ENCODE measurements at places on chromosomes 6 and 20.

- DNase-seq = no peak
Measured at GRCh38 chr6:122494665-122495272, 23.2 kb upstream of the SERINC1 start.

GRCh38 chr20:58461899-58462298 is 53.3 kb downstream of the APCDD1L start:
- DNase-seq = no peak

- DNase-seq = peak; percentile 61
Measured at GRCh38 chr6:9511157-9511556, 903.7 kb downstream of the TFAP2A start.

GRCh38 chr6:10048370-10049297 is 366.2 kb downstream of the TFAP2A start:
- no peak for DNase-seq

GRCh38 chr20:10927011-10927583 is 253.3 kb upstream of the JAG1 start:
- no peak for DNase-seq

DNA sequence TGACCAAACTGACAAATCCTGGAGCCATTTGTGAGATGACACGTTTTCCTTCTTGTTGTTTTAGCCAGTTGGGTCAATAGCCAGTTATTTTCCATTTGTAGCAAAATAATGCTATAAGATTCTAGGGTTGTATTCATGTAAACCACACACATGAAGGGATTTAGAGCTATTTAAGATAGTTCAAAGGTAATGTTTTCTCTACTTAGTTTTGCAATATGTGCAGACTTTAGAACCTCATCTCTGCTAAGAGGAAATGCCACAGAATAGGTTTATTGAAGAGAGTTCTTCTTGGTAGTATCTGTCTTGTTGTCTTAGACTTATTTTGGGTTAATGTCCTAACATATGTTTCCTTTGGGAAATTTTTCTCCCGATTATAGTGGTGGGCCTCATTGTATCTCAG is 213.5 kb upstream of the RIMS1 start:
- no peak for DNase-seq

DNA sequence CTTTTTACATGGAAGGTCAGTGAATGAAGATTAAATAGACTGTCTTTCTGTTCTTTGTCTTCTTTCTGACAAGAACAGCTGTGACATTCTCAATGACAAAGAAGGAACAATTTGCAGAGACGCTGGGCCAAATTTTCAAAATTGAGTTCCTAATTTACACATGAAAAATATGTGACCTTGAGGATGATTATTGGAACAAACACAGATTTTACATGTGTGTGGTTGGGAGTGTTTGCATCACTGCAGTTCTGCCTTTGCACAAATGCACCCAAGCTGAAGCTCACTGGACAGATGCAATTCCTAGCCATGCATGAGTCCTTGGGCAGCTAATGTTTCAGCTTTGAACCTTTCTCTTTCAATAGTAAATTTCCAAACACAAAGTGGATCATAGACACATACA is 350.8 kb downstream of the QKI start:
- no peak for DNase-seq

DNA sequence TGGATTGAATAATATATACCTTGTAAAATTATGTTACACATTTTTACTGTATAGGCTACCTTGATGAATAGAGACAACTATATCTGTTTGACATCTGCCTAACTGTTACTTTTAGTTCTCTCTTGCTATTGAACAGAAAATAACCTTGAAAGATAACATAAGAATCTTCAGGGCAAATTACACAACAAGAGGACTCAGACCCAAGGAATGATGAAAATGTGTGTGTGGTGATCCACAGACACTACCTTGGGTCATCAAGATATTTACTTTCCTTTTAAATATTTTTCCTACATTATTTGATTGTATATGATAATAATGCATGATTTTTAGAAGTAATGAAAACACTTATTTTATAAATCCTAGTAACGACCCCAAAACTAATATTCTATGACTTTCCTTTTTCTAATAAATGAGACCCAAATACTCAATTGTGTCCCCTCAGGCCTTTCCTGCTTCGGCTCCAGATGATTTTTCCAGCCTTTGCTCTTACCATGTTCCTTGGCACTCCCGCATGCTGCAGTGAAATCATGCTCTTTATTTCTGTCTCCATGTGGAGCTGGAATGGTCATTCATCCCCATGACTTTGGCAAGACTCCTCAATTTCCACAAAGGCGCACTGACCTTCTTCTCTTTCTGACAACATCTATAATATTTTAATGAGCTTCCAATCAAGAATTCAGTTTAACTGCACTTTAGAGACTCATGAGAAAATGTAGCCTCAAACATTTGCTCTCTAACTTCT is 187.6 kb downstream of the EPM2A start:
- DNase-seq = no peak

GRCh38 chr6:149694921-149695320 is 23.0 kb downstream of the LATS1 start:
- peak; percentile 88 for DNase-seq

- no peak for DNase-seq
Measured at GRCh38 chr6:169115632-169116031, 138.0 kb downstream of the THBS2 start.

DNA sequence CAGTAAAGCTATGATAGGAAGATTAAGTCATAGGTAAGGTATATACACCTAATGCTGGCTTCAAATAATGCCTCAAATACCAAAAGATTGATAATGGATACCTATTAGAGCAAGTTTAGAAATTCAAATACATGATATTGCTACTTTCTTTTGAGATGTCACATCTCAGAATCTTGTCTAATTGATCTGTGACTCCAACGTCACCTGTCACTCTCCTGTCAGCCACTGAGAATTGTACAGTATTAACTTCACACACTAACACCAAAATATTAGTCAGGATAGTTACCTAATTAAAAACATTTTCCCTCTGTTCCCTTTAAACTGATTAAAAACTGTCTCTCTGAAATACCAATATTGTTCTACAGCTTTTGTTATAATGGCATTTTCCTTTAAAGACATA is 575.5 kb upstream of the ID4 start:
- DNase-seq = no peak

- no peak for DNase-seq
Measured at GRCh38 chr20:63268256-63268655, 4.4 kb upstream of the ARFGAP1 start.

- DNase-seq = no peak
Measured at GRCh38 chr20:43015566-43015965, 174.1 kb downstream of the PTPRT start.

- DNase-seq = no peak
Measured at GRCh38 chr6:29641430-29642148, 8.6 kb upstream of the GABBR1 start.

DNA sequence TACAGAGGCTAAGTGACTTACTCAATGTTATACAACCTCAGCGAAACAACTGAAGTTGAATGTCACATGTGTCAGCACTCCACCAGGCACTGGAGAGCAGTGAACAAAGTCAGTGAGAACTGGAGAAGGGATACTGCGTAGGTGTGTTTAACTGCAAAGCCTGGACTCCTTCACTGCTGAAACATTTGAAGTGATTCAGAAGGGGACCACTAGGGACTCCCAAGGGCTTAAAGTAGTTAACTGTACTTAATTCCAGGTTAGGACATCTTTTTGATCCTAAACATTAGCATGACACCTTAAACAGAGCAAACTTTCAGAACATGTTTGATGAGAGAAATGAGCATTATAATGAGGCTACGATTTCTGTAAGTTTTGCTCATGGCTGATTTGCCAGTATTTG is 45.0 kb upstream of the ZBTB24 start:
- DNase-seq = peak; percentile 68

GRCh38 chr6:135972586-135972985 is 121.1 kb downstream of the PDE7B start:
- DNase-seq = no peak

DNA sequence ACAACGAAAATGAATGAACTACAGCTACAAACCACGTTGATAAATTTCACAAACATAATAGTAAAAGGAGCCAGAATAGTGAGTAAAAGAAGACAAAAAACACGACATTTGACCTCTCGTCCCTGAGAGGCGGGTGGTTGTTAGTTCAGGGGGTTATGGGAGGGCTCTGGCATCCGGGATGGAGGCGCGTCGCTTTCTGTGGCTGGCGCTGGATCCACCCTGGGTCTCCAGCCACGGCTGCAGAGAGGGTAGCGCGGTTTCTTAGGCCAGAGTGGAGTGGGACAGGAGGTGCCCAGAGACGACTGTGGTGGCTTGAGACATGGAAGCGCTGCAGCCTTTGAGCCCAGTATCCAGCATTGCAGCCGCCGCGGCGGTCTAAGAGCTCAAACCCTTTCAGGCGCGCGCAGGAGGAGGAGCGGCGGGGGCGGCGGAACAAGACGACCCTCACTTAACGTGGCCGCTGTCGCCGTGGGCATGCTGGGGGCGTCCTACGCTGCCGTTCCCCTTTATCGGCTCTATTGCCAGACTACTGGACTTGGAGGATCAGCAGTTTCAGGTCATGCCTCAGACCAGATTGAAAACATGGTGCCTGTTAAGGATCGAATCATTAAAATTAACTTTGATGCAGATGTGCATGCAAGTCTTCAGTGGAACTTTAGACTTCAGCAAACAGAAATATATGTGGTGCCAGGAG is 3.7 kb upstream of the ZSCAN23 start:
- DNase-seq = peak; percentile 30

DNA sequence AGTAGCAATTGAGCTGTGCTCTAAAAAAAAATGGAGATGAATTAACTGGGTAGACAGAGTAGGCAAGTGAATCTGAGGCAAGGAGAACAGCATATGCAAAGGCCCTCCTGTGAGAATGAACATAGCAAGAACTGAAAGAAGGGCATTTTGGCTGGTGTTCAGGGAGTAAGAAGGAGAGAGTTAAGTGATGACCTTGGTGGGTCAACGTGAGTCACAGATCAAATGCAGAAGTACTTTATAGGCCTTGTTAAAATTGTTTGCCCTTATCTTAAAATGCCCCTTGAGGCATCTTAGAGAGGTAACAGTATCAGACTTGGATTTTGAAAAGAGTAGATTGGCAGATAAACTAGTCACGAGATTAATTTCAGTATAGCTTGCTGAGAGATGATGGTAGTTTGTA is 24.5 kb downstream of the NDUFAF5 start:
- DNase-seq = no peak

DNA sequence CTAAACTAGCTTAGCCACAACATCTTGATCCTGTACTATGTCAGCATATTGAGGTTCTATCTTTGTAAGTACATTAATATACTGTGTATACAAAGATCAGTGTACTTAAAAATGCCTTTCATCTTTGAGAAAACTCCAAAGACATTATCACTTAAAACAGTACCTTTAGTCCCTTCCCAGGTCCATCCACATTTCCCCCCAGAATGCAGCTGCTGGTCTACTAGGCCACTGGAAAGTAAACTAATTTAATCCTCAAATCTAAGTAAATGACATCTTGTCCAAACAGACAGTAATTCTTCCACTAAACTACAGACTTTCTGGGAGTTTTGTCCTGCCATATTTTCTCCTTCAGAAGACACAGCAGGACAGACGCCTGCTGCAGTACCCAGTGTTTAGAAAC is 68.7 kb downstream of the SYCP2 start:
- peak; percentile 7 for DNase-seq

GRCh38 chr6:147717991-147718390 is 209.5 kb downstream of the SAMD5 start:
- no peak for DNase-seq

GRCh38 chr6:148460876-148461646 is 118.4 kb downstream of the SASH1 start:
- peak; percentile 90 for DNase-seq

DNA sequence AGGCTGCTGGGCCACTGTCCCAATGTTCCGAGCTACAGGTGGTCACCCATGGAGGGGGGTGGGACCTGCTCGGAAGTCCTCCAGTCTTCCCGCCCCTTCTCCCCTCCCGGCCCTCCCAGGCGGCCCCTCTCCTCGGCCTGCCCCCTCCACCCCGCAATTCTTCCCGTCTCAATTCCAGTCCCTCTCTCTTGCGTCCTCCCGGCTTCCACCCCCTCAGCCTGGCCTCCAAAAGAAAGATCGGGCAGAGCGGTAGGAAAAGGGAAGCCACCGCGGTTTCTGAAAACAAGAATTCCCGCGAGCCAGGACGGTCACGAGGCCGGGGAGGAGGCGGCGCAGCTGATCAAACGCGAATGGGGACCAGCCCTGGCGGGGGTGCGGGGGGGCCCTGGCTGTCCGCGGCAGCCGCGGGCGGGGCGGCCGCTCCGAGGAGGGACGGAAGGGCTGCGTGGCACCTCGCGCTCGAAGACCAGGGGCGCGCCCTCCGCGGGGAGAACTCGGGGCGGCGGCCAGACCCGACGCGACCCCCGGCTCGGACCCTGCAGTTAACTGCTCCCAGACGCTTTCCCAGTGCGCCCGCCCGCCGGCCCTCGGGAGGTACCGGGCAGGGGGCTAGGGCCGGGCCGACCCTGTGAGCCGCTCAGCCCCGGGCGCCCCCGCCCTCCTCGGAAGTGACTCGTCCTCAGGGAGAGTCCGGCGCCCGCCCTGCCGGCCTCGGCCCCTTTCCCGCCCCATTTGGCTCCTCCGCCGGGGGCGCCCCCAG is 1.0 kb downstream of the PXDC1 start:
- peak; percentile 60 for DNase-seq

GRCh38 chr6:149327638-149328037 is 10.1 kb downstream of the TAB2 start:
- DNase-seq = no peak

GRCh38 chr6:1407499-1407990 is 18.2 kb downstream of the FOXF2 start:
- no peak for DNase-seq

DNA sequence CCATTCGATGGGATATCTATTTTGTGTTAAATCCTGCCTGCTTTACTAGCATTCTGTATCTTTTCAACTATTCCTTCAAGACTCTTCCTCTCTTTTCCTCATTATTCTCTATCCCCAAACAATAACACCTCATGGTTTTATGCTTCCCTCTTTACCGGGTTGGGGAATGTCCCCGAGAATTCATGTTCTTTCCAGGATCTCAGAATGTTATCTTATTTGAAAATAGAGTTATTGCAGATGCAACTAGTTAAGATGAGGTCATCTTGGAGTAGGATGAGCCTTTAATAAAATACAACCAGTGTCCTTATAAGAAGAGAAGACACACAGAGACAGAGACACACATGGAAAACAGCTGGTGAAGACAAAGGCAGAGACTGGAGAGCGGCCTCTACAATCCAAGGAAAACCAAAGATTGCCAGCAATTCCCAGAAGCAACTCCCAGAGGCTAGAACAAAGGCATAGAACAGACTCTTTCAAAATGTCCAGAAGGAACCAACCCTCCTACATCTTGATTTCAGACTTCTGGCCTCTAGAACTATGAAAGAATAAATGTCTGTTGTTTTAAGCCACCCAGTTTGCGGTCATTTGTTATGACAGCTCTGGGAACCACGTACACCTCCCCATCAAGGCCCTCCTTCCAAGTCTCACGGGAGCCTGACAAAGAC is 126.8 kb upstream of the TNFAIP3 start:
- DNase-seq = no peak

DNA sequence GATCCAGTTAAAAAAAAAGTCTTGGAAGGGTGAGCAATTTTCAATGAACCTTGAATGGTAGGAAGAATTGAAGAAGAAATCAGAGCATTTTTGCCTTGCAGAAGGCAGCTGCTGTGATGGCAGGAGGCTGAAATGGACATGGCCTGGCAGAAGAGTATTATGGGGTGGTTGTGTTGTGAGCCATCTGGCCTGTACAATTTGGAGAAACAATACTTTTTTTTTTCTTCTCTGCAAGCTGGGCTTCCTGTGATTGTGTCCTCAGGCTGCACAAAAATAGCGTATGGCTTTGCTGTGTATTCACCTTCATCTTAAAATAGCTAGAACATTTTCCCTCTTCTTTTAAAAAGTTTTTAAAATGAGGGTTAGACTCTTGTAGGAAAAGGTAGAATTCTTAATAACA is 21.4 kb downstream of the SYCP2L start:
- no peak for DNase-seq

- no peak for DNase-seq
Measured at GRCh38 chr6:159520002-159520401, 173.0 kb downstream of the SOD2 start.

Data from NCI-H82 (cell line).